ENCODE measurements at places on chromosomes 3 and 15.
A peak's percentile ranks its signal among the peaks of the same experiment; 100 is the strongest.

GRCh38 chr15:50873935-50874361 lies 34.5 kb upstream of the AP4E1 start:
- DNase-seq = no peak

GRCh38 chr15:75354454-75354853 lies 7.6 kb downstream of the NEIL1 start:
- DNase-seq = no peak

GRCh38 chr3:172201870-172202236 lies 162.5 kb downstream of the FNDC3B start:
- no peak for DNase-seq

GRCh38 chr15:98683831-98684230 lies 35.5 kb downstream of the IGF1R start:
- no peak for DNase-seq

- no peak for DNase-seq
Measured at GRCh38 chr3:131193641-131194238, 167.1 kb downstream of the NEK11 start.

- DNase-seq = peak; percentile 68
Measured at GRCh38 chr3:32586356-32586755, 15.7 kb upstream of the DYNC1LI1 start.

DNA sequence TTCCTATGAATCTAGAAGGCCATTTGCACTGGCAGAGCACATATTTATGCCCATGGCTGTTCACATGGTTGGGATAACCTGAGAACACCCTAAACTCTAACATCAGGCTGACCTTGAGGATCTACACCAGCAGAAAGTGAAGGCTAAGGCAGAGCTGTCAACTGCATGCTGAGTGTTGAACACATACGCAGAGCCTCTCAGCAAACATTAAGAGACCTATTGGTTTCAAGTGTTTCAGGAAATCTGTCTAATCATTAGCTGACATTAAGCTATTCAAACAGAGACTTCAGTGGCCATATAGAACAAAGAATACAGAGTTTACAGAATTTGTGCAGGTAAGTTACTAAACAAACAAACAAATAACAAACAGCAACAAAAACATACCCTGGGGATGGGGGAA lies 16.1 kb upstream of the SEC61A1 start:
- peak; percentile 32 for DNase-seq

GRCh38 chr3:44074181-44074580 lies 167.5 kb upstream of the TOPAZ1 start:
- DNase-seq = no peak

GRCh38 chr3:108021131-108021530 lies 69.7 kb downstream of the CD47 start:
- no peak for DNase-seq

GRCh38 chr3:134846911-134847317 lies 51.9 kb downstream of the EPHB1 start:
- no peak for DNase-seq

- no peak for DNase-seq
Measured at GRCh38 chr3:46419816-46420215, 12.8 kb downstream of the CCRL2 start.

- peak; percentile 73 for DNase-seq
Measured at GRCh38 chr15:71752604-71753289, 57.6 kb upstream of the NR2E3 start.

GRCh38 chr15:62050115-62050514 lies 10.1 kb downstream of the VPS13C start:
- no peak for DNase-seq

DNA sequence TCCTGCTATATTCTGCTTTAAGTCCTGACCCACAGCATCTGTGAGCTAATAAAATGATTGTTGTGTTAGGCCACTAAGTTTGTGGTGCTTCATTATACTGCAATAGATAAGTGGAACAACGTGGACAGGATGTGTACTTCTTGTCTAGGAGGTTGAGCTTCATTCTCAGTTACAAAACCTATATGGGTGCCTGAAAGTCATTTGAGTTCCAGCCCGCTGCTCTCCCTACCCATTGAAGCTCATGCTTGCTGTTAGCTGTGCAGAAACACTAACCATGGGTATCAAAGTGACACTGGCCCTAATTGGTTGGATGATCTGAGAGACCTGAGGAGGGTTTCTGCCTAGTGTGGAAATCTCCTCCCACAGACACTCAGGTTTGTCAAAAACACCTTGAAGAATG lies 357.2 kb downstream of the PDCD6IP start:
- DNase-seq = peak; percentile 46

- no peak for DNase-seq
Measured at GRCh38 chr3:120113128-120114116, 19.2 kb upstream of the GSK3B start.

DNA sequence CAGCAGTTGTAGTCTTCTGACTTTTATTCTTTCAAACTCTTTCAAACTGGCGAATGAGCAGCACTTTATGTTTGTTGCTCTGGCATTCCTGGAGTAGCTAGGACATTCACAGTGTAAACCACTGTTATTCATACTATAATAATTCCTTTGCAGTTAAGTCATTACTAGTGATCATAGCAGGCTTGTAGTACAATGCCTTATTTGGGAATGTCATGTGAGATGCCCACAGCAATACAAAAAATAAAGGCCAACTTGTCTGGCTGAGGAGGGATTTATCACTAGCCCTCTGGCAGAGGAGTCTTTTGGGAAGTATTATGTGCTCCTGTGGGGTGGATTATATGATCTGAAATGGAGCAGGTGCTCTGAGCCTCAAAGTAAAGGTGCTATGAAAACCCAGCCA lies 197.2 kb downstream of the VGLL3 start:
- DNase-seq = no peak

DNA sequence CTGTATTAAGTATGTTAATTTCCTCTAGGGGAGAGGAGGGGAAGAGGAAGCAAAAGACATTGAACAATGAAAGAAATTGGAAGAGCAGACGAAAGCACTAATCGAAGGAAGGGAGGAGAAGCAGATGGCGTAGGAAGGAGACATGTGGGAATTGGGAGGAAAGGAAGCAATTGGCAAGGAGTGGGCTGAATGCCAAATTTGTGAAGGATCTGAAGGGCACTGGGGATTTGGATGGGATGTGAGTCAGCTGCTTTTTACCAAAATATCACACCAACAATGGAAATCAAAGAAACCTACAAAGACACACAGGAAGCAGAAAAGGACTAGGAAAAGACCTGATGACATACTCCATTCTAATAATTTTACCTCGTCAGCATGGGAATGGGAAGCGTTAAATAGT lies 1029.8 kb downstream of the ROBO1 start:
- DNase-seq = no peak

DNA sequence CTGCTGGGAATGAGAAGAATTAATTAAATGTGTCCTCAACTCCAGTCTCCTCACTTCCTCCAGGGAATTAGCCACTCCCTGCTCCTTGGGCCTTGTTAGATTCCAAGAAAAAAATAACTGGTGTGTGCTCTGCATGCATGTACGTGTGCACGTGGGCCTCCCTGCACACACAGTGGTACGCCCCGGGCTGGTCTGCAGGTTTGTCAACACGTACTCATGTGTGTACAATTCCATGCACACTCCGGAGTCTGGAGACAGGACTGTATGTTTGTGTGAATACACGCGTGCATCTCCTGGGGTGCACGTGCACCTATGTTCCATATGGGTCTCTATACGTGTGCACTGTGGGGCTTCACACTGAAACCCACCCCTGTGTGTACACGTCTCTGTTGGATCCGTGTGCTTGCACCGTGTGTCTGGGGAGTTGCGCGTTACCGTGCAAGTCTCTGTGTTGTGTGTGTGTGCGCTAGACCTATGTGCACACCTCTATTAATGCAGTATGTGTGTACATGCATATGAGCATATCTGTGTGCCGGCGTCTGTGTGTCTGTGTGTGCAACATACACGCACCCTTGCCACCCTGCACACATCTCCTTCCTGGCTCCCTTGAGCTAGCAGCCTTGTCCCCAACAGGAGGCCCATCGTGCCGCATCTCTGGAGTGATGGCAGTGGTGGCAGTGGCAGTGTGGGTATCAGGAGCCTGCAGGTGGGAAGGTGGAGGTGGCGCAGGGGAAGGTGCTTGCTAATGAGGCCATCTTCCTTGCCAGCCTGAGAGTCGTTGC lies 210.1 kb downstream of the TBC1D2B start:
- no peak for DNase-seq

- DNase-seq = peak; percentile 76
Measured at GRCh38 chr15:57732526-57733331, 26.2 kb downstream of the POLR2M start.

DNA sequence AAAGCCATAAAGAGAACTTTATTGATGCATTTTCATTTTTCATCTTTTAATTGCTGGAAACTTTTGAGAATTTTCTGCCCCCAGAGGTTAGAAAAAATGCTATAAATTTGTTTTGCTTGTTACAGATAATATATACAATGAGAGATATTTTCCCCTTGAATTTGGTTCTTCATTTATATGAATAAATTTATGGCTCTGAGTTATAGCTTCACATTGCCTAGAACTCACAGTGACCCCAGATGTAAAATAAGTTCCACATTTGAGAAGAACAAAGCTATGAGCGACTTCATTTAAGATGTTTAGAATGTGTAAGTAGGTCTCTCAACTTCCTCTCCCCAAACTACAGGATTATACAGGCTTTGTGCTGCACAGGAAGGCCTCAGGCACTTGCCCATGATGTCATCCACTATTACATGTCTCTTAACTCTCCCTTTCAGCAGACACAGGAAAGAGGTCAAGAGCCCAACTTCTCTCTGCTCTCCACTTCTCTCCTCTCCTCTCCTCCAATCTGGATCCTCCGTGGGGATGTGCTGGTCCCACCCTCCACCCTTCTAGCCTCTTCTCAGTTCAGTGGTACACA lies 92.8 kb downstream of the DUT start:
- DNase-seq = no peak

GRCh38 chr3:16102905-16103364 lies 71.5 kb upstream of the GALNT15 start:
- DNase-seq = no peak

GRCh38 chr15:101085311-101085700 lies 166.1 kb downstream of the LRRK1 start:
- peak; percentile 34 for DNase-seq
